ENCODE measurements at places on chromosomes 3 and 15. TPM values are rescaled to one million over a fixed set of nuclear protein-coding genes. Genes with fewer than 3 reads are reported as not detected.

CPA3 gene
- total RNA-seq, result not detected

GJD2 gene
- total RNA-seq, result 0.45 TPM

B3GALNT1 gene
- total RNA-seq, result 10.8 TPM

DOCK3 gene
- total RNA-seq, result 1.3 TPM

TUSC7 gene
- not detected for total RNA-seq

AADAC gene
- not detected for total RNA-seq

GOLGA8G gene
- 0.15 TPM for total RNA-seq

DNA sequence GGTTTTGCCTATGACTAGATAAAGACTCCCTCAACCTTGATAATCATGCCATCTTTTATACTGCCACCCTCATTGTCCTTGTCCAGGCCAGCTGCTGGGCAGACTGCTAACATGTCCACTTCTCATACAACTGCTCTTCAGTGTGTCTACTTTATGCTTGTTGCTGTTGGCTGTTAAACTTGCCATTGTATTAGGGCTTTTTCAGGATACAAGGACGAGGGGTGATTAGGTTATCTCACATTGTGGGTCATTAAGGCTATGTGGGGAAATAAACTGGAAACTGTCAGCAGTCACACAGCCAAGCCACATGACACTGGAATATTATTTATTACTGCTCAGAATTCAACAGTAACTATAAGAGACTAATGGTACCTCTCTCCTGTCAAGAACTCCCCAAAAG, 36.1 kb downstream of the STARD9 start:
- no peak for DNase-seq

DNA sequence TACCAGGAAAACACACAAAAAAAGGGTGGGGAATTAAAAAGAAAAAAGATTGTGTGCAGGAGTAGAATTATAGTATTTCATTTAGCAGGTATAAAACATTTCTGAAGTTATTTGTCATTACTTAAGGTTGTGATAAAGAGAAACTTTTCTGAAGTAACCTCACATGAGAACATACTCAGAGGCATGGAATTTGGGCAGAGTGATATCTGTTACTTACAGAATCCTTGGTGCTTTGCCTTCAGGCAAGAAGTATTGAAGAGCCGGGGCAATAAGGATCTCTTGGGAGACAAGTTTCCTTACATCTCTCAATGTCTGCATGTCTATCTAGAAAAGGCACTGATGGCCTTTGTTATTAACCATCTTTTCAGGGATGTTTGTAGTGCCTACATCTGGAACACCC, 179.7 kb upstream of the ROBO1 start:
- no peak for DNase-seq

GRCh38 chr15:71448688-71449114, 333.4 kb downstream of the THSD4 start:
- peak; percentile 79 for DNase-seq

DNA sequence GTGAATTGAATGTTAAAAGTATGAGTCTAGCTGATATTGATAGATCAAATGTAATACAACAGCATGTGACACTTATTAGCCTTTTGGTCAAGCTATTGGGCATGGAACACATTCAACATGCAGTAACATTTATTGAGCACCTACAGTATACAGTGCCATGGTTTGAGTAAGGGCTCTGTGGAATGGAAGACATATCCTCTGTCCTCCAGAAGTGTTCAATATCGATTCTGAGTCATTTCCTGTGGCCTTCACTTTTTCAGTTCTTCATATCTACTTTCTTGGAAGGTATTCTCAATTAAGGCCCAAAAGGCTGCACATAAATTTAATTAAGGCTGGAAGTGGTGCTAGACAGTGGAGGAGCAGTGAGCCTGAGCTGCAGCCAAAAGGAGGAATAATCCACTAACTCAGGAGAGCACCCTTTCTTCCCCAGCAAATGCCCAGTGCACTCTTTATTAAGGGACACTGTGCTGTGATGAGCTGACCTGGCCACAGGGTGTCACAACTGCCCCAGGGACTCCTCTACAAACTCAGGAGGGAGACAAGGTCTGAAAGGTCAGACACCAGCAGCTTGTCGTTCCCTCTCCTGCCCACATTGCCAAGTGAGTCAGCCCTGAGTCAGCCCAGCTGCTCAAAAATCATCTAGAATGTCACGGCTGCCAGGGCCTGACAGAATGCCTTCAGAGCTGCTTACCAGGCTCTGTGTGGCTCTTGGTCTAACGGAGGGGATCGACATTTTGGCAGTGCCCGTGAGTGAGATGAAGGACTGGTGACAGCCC, 544.8 kb downstream of the AGBL1 start:
- peak; percentile 89 for DNase-seq

DNA sequence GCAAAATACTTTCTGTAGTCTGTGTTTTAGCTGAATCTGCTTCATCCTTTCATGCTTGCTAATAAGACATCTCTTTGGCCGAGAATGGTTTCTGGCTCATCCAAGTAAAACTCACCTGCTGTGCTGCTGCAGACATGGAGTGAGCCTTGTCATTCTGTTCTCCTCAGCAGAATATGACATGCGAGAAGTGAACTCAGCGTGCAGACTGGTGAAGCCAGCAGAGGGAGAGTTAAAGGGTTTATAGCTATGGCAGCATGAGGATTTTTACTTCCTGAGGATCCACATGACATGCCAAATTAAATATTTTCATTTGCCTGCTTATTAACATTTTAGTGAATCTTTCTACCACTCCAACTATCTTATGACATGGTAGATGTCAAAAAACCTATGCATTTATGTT, 658.4 kb upstream of the NECTIN3 start:
- no peak for DNase-seq

DNA sequence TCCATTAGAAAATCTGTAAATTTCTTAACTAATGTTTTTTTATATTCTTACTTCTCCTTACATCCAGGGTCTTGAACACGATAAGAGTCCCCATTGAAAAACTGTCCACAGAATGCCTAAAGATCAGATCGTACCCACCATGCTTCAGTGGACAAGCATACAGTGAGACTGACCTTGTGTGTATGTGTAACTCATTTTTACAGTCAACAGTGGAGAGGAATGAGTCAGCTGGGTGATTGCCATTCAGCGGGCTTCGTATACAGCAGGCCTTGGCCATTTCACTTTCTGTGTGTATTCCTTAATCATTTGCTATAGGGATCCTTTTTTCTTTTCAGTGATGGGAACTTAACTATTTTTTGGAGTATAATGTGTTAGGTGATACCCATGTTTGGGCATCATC, 10.6 kb downstream of the PARP14 start:
- peak; percentile 54 for DNase-seq

DNA sequence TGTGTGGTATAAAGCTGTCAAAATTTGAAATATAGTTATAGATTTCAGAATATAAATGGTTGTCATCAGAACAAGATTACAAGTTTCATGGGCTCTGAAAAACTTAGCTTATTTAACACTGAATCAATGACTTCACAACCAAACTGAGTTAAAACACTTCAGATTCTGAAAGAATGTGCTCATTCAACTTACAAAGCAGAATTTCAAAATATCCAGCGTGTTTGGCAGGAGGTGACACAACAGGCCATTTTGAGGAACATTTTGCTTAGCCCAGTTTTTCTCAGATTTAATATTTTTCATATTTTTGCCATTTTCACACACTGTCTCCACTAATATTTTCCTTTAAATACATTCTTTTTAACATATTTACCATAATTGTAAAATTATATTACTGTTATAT, 781.1 kb downstream of the TUSC7 start:
- no peak for DNase-seq

DNA sequence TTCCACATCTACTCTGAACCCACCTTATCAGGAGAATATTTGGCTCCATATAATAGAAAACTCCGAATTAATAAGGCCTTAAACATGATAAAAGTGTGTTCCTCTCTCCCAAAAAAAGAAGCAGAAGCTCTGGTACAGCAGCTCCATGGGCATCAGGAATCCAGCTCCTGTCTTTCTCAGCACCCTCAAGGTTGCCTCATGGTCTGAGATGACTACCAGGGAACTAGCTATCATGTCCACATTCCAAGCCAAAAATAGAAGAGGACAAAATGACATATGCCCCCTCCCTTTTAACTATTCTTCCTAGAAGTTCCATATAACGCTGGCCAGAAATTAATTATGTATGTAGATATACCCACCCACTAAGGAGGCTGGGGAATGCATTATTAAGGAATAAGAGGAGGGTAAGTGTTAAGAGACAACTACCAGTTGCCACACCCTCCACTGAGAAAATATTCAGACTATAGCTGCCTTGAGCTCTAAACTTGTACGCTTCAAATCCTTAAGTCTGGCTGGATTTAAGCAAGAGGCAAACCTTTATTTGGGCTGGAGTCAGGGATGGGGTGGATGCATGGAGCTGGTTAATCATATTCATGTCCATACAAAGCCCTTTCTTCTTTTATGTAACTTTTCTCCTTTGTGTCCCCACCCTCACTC, 35.8 kb upstream of the CTDSPL start:
- DNase-seq, result no peak

- no peak for DNase-seq
Observed at GRCh38 chr3:80559701-80560100, 791.9 kb upstream of the ROBO1 start.

GRCh38 chr3:67167481-67167880, 169.4 kb downstream of the KBTBD8 start:
- no peak for DNase-seq

DNA sequence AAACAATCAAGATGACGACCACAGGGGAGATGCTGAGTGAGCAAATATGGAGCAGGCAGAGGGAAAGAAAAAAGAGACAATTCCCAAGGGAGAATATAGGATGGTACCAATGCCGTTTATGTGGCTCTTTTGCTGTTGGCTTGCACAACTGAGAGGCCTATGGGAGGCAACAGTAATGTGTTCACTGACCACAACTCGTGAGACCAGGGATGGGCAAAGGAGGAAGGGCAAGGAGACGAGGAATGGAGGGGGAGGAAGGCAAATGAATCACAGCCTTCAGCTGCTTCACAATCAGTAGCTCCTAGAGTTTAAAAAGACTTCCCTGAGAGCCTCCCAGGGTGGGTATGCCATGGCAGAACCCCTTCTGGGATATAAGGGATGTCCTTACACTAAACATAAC, 131.5 kb downstream of the SLC9A9 start:
- no peak for DNase-seq

- no peak for DNase-seq
Observed at GRCh38 chr3:120416868-120417267, 33.9 kb downstream of the FSTL1 start.

DNA sequence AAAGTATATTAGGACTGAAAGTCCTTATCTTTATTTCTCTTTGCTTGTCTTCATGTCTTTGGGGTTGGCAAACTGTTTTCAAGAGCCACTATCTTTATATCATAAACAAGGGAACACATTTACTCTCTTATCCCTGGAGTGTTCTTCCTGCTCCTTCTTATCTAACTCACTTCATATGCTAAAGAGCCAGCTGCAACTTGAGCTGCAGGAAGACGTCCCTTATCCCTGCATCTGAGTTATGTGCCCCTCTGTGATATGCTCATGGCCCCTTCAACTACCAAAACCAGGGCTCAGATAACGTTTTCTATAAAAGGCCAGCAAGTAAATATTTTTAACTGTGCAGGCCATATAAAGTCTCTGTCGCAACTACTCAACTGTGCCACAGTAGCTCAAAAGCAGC, 137.0 kb upstream of the CRBN start:
- no peak for DNase-seq

GRCh38 chr15:86837294-86838061, 757.8 kb downstream of the AGBL1 start:
- DNase-seq, result no peak

DNA sequence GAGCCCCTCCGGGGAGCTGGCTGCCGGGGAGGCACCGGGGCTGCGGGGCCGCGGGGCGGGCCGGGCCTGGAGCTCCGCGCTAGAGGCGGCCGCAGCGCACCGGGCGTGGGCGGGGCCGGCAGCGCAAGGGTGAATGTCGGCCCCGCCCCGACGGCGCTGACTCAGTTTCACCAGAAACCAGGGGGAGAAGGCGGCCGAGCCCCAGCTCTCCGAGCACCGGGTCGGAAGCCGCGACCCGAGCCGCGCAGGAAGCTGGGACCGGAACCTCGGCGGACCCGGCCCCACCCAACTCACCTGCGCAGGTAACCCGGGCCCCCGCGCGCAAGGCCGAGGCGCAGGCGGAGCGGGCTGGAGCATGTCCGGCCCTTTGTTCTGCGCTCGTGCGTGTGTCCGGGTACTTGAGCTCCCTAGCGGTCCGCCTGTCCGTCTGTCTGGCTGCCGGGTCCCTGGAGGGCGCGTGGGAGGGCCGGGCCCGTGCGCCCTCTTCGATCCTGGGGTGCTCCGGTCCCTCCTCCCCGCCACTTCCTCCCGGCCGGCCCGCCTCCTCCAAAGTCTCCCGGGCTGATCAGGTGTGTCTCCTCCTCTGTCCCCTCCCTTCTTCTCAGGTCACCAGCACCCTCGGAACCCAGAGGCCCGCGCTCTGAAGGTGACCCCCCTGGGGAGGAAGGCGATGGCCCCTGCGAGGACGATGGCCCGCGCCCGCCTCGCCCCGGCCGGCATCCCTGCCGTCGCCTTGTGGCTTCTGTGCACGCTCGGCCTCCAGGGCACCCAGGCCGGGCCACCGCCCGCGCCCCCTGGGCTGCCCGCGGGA, at the start of gene SPINT1:
TSS of gene SPINT1 (plus strand) at position 164 of the 811 bp plus-strand sequence. CDS start at position 671, 507 bp downstream.
- DNase-seq, result no peak

DNA sequence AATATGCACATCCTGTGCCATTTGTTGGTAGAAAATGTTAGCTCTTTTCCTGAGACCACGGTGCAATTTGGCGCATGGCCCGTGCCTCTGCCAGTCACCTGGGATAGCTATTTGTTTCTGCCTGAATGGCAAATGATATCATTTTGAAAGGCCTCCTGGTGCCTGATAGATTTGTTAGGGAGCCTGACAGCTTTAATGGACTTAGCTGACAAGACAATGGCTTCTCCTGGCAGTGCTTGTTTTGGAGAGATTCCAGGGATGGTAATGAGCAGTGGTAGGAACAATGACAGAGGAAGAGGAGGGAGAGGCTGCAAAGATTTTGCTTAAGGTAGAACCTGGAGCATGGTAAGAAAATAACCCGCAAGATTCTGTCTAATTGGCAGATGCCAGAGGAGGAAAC, 268.5 kb downstream of the CLSTN2 start:
- no peak for DNase-seq

- no peak for DNase-seq
Observed at GRCh38 chr15:58497046-58497785, 65.4 kb downstream of the LIPC start.

- peak; percentile 72 for DNase-seq
Observed at GRCh38 chr3:23959135-23959900, 14.2 kb downstream of the NR1D2 start.

Measured in cardiac muscle cell (in vitro differentiated cells and primary cell).